Activated T-cell treated with anti-CD3 and anti-CD28 coated beads, Interleukin-2, amount 50 U/mL, for 72 hours (primary cell): ENCODE measurements at places on chromosomes 5 and 9.

DNA sequence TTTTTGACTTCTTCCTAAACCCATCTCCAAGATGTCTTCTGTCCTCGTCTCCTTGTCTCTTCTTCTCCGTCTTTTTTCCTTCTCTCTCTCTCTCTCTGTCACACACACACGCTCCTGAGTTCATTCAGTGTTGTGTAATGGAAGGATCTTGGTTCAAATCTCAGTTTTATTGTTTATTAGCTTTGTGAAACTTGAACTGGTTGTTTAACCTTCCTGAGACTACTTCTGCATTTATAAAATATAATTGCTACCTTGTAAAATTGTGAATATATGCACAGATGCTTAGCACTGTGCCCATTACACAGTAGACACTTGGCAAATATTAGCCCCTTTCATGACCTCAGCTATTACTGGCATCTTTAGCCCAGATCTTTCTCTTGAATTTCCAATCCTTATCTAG, 2.4 kb upstream of the NADK2 start:
- peaks cover 38% of the 10 kb centered on the region for H3K4me1 ChIP-seq
- H3K36me3 ChIP-seq: no peaks in the 10 kb centered on the region

- H3K4me1 ChIP-seq: peaks cover 10% of the 10 kb centered on the region
- peaks cover 13% of the 10 kb centered on the region for H3K27me3 ChIP-seq
- H3K27ac ChIP-seq: no peak overlapping the region
- no peak overlapping the region for H3K4me3 ChIP-seq
Measured at GRCh38 chr5:6383376-6383775, 5.0 kb upstream of the MED10 start.

GRCh38 chr9:129994882-129995281, 48.1 kb downstream of the FNBP1 start:
- DNase-seq: no peak
- H3K27ac ChIP-seq: peak overlapping the region; percentile 88
- H3K27me3 ChIP-seq: no peaks in the 10 kb centered on the region
- peaks cover 41% of the 10 kb centered on the region for H3K36me3 ChIP-seq
- peaks cover 93% of the 10 kb centered on the region for H3K4me1 ChIP-seq
- peak overlapping the region; percentile 78 for H3K4me3 ChIP-seq

GRCh38 chr5:97096191-97096590, 46.2 kb downstream of the LIX1 start:
- H3K4me3 ChIP-seq: no peak overlapping the region
- H3K4me1 ChIP-seq: peaks cover 22% of the 10 kb centered on the region
- H3K27me3 ChIP-seq: peaks cover 50% of the 10 kb centered on the region
- no peak for DNase-seq

DNA sequence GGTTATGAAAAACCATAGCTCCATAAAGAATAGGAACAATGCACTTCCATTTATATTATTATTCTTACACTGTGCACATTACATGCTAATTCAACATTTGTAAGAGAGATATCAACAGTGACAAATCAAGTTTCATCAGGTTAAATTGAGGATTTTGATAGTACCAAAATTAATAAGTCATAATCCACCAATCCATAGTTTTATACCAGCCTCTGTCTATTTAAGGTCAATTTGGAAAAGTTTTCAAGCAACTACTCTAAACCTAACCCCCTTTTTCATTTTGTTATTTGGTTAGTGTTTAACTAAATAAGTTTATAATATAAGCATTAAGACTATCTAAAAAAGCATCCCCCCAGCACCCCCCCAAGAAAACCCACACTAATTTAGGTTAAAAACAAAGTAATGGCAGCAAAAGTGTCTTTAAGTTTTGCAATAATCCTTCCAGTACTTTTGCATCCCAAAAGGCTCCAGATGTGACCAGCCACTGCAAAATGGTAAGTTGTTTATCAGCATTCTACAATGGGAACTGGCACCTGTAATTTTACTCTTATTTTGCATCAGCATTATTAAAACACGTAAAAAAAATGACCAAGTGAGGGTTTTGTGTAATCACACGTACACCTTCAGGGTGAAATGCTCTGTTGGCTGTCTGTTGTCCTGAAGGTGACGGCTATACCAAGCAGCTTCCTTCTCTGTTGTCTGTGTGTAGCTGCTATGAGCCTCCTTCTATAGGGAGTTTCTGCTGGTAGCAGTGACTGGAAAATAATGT, 36.8 kb upstream of the SSBP2 start:
- H3K4me3 ChIP-seq: no peak overlapping the region
- no peaks in the 10 kb centered on the region for H3K27me3 ChIP-seq
- H3K27ac ChIP-seq: no peak overlapping the region
- H3K4me1 ChIP-seq: no peaks in the 10 kb centered on the region
